Stimulated activated CD8-positive, alpha-beta memory T cell treated with anti-CD3 and anti-CD28 coated beads, Interleukin-7, amount 100 ng/mL, for 4 hours (primary cell): ENCODE measurements at places on chromosomes 7 and 10.

GRCh38 chr10:112235920-112236319, 47.3 kb upstream of the TECTB start:
- no peak for DNase-seq

DNA sequence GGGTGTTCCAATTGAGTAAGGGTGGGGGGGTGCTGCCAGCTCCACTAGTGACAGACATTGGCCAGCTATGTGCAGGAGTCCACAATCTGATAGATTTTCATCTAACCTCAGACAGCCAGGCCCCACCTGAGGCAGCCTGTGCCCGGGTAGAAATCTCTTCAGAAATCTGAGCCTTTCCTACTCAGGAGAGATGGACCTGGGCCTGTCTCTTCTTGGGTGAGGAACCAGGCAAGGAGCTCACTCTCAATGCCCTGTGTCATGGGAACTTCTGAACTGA, 86.9 kb downstream of the UBE2H start:
- no peak for DNase-seq

GRCh38 chr7:48473205-48473865, 302.1 kb downstream of the ABCA13 start:
- DNase-seq = no peak

DNA sequence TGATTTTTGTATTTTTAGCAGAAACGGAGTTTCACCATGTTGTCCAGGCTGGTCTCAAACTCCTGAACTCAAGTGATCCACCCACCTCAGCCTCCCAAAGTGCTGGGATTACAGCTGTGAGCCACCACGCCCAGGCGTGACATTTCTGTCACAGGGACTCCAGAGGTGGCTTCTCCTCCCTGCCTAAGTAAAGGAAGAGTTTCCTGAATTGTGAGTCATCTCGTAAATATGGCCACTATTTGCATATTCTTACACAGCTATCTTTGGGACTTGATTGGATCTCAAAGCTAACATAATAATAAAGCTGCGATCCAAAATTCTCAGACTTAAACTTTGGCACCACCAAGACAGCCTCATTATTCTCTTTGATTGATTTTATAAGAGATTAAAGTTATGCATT, 50.1 kb downstream of the ADARB2 start:
- DNase-seq = no peak

GRCh38 chr10:120961795-120962755, 110.9 kb downstream of the WDR11 start:
- no peak for DNase-seq

- no peak for DNase-seq
Observed at GRCh38 chr10:73625004-73625883, 16.0 kb downstream of the MYOZ1 start.

GRCh38 chr10:50216418-50216817, 34.9 kb downstream of the ASAH2 start:
- no peak for DNase-seq

DNA sequence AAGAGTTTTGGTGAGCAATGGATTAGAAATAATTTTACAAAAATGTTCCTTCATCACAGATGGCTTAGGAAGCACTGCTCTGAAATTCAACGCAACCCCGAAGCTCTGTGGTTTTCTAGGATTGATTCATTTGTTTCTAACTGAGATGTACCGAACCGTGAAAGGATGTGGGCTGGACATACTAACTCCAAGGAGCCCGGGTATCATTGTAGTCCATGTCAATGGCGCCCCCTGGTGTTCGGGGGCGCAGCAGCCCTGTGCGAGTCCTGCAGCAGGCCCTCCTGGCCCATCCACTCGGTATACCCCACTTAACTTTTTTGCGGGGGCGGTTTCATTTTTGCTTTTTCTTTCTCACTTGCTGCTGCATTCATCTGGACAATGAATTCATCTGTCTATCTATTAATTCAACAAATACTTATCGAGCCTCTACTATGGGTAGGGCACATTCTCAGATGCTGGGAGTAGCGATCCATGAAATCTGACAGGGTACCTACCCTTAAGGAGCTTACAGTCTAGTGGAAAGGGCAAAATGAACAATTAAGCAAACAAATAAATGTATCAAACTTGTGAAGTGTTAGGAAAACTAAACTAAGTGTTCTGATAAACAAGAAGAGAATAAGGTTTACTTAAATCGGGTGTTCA, 25.2 kb upstream of the ITPRID1 start:
- no peak for DNase-seq

- DNase-seq = no peak
Observed at GRCh38 chr7:16083931-16084330, 337.4 kb downstream of the CRPPA start.

DNA sequence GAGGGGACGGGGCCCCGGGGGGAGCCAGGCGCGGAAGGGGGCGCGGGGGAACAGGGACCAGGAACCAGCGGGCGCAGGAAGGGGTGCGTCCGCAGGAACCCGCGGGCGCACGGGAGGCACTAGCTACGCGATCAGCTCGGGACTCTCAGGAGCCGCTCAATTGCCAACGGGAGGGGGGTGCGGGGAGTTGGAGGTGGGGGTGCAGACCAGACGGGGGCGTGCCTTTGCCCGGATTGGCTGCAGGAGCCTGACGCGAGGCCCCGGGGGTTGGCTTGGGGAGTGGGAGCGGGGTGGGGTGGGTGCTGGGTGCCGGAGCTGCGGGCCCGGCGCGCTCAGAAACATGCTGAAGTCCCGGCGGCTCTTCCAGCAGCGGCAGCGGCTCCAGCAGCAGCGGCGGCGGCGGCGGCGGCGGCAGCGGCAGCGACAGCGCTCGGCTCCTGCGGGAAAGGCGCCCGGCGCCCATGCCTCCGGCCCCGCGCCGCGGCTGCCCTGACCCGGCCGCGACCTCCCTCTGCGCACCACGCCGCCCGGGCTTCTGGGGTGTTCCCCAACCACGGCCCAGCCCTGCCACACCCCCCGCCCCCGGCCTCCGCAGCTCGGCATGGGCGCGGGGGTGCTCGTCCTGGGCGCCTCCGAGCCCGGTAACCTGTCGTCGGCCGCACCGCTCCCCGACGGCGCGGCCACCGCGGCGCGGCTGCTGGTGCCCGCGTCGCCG, at the start of gene ADRB1:
TSS of gene ADRB1 (plus strand) at position 335 of the 715 bp plus-strand sequence. CDS start at position 602, 267 bp downstream.
- DNase-seq = no peak

GRCh38 chr7:28060371-28060950, 120.1 kb downstream of the JAZF1 start:
- DNase-seq = no peak

DNA sequence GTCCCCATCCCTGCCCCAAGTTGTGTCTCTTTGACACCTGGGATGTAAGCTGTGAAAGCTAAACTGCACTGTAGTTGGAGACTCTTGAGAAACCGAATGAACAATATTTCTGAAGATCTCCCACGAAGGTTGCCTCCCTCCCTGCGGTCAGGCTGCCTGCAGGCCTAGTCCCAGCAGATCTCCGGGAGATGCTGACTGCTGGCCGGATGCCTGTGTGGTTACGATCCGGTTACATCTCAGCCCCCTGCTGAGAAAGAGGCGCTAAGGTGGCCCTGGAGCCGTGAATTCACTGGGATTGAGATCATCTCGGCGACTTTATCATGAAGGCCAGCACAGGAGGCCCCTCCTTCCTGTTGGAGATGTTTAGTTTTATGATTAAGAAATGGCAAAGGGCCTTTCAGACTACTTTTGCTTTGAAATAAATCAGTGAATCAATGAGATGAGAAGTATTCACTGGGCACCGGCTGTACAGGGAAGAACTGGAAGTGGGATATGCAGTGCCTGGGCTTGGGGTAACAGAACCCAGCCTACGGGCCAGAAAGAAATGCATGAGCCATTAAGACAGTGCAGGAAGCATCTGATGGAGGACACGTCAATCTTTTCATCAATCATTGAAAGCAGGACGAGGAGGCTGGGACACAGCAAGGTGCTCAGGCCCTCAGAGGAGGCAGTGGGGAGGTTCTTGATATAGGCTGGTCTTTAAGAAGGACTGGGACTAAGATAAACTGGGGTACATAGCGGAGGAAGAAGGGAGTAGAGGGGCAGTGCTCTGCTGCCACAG, 177.6 kb downstream of the PRKAG2 start:
- DNase-seq = no peak

DNA sequence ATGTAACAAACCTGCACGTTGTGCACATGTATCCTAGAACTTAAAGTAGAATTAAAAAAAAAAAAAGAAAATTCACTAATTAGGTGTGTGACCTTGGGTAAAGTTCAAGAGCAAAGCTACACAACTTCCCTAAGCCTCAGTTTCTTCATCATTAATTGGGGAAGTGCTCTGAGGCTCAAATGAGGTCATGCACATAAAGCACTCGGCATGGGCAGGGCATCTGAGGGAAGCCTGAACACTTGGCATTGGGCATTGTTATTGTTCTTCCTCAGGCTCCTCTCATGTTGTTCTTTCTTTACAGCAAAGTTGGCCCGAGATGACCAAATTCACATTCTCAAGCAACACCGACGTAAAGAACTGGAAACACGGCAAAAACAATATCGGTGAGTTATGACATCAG, 21.5 kb downstream of the ALOX5 start:
- no peak for DNase-seq

DNA sequence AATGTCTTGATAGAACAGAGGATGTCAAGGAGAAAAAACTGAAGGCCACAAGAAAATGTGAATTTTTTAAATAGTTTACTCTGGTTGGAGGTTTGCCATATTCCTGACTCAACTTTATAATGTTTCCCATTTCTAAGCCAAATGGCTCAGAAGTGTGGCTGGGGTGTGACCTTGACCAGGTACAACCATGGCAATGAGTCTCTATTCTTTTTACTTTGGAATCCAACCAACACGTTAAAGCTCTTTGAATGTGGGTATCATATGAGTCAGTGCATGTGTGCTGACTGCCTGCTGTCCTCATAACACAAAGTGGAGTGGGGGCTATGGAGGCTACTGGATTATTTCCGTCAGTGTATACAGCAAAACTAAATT, 33.5 kb upstream of the DLD start:
- no peak for DNase-seq

- no peak for DNase-seq
Observed at GRCh38 chr7:44897309-44897708, 12.0 kb upstream of the PURB start.

DNA sequence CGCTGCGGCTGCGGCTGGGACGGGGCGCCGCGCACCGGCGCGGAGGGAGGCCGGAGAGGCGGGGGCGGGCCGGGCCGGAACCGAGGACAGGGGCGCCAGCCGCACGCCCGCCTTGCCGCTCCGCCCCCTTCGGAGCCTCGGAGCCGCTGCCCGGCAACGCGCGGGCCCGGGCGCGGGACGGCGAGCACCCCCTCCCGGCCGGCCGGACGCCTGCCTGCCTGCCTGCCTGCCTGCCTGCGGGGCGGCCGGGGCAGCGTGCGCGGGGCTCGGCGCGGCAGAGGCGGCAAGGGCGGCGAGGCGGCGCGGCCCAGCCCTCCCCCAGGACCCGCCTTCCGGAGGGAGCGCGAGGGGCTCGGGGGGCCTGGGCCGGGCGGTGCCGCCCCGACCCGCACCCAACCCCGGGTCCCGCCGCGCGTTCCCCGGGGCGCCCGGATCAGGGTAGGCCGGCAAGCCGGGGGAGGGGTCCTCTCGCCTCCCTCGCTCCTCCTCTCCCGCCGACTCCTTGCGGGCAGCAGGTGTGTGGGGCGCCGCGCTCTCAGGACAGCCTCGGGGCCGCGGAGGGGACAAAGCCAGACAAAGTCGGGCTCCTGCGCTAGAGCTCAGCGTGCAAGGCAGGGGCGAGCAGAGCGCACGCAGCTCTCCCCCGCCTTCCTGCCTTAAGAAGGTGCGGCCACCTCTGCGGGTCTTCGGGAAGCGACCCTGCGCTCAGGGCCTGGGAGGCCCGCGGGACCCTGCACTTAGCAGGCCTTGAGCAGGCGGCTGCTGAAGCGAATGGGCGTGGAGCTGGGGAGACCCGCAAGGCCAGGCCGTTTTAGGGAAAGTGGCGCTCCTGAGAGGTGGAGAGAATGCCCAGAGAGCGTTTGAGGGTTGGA, at the start of gene KIAA1549:
TSS of gene KIAA1549 (minus strand) at position 58 of the 872 bp plus-strand sequence. CDS start 120 bp downstream, outside the sequence.
- no peak for DNase-seq

DNA sequence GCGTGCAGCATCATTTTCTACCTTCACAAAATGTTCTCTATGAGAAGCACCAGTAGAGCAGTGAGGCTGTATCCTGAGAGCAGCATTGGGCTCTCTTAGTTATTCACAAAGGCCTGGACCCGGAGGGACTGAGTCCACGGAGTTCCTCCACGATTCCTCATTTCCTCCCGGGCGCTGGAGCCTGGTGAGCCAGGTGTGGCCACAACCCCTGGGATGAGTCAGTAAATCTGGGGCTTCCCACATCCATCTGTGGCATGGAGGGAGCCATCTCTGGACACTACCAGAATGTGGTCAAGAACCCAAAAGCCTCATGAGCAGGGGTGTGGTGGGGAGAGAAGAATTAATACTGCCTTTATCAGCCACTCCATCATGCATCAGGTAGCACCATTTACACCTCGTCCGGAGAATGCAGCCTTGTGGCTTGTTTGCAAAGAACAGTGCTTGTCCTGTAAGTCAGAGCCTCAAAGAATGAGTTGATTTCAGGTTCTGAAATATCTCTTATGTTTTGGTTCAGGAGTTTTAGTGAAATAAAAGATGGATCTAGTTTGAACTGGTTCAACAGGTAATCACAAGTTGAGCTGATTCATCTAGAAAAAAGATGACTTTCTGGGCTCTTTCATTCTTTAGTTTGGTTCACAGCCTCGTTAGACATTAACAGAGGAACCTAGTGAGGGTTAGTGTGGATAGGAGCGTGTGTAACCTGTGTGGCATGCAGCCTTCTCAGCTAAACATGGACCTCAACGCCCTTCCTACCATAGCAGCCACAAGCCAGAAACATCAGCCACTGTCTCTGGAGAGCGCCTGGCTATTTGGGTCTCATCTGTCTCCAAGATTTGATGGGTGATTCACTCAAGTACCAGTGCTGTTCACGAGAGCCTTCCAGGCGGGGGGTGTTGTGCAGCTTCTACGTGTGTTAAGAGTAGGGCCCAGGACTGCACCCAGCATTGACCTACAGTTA, 95.2 kb downstream of the WDR37 start:
- DNase-seq = no peak

DNA sequence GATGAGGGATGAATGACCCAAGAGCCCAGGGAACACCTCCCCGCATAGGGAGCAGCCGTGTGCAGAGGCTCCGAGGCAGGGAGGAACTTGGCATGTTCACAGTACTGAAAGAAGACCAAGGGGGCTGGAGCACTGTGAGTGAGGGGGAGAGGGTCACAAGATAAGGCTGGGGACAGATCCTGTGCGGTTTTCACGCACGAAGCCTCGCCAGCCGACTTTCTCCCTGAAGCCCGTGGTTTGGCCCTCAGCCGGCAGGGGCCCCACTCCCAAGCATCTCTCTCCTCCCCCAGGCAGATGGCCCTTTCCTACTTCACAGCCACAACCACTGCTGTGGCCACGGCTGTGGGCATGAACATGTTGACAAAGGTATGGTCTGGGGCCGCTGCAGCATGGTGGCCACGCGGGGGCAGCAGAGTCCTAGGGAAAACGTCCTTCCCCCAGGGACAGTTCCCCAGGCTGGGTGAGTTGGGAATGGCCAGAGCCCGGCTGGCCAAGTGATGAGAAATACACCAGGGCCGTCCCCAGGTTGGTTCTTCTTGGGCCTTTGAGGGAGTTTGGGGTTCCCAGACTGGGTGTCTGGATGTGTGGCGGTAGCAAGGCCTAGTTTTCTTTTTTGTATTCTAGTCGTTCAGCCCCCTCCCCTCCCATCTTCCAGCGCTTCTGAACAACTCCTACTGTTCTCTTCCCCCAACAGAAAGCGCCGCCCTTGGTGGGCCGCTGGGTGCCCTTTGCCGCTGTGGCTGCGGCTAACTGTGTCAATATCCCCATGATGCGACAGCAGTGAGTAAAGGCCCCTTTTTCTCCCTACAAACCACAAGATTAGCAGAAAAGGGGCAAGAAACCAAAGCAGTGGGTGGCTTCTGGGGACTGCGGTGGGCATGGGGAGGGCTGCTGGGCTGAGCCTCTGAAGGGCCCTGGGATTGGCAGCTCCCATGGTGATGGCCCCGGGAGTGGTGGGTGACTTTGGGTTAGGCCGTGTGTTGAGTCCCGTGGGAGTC, 14.4 kb upstream of the WBP1L start:
- DNase-seq = peak; percentile 30
